ENCODE measurements at places on chromosomes 11 and 22. TPM values are rescaled to one million over a fixed set of nuclear protein-coding genes. Genes with fewer than 3 reads are reported as not detected.

GAS2 gene
- total RNA-seq = 2.5 TPM

ALDH3B2 gene
- 0.73 TPM for total RNA-seq

C11orf91 gene
- not detected for total RNA-seq

KCNJ4 gene
- total RNA-seq = not detected

ZNHIT2 gene
- total RNA-seq = 9.7 TPM

HTR3B gene
- not detected for total RNA-seq

LMNTD2 gene
- total RNA-seq = 13.6 TPM

KDM4D gene
- 0.55 TPM for total RNA-seq

F2 gene
- not detected for total RNA-seq

KRTAP5-7 gene
- 0.73 TPM for total RNA-seq

CARD16 gene
- total RNA-seq = 34.3 TPM

CASP1 gene
- total RNA-seq = 41.8 TPM

JAML gene
- total RNA-seq = 4.9 TPM

FANCF gene
- 13.3 TPM for total RNA-seq

EML3 gene
- 45.4 TPM for total RNA-seq

OR5B21 gene
- total RNA-seq = not detected

CNGA4 gene
- total RNA-seq = not detected

DNAJB7 gene
- total RNA-seq = 0.21 TPM

OR52J3 gene
- total RNA-seq = not detected

FOLH1 gene
- total RNA-seq = 0.46 TPM

OR5P2 gene
- total RNA-seq = not detected

TOP3B gene
- 25.3 TPM for total RNA-seq

TSGA10IP gene
- total RNA-seq = not detected

OR2AT4 gene
- not detected for total RNA-seq

PICALM gene
- 130 TPM for total RNA-seq

ZNF215 gene
- total RNA-seq = 3.8 TPM

SULT4A1 gene
- total RNA-seq = 0.28 TPM

TIMP3 gene
- total RNA-seq = 31.5 TPM

TESMIN gene
- 11.0 TPM for total RNA-seq

OR52I1 gene
- not detected for total RNA-seq

TMA7B gene
- total RNA-seq = not detected

IGLL1 gene
- total RNA-seq = not detected

POU2AF3 gene
- total RNA-seq = 6.0 TPM

CSF2RB gene
- 2.9 TPM for total RNA-seq

FOLR3 gene
- total RNA-seq = not detected

MS4A2 gene
- total RNA-seq = 2.9 TPM

NCR3LG1 gene
- total RNA-seq = 16.5 TPM

MN1 gene
- total RNA-seq = 2.3 TPM

NEFH gene
- total RNA-seq = 0.34 TPM

LZTR1 gene
- 50.4 TPM for total RNA-seq

THY1 gene
- 6.4 TPM for total RNA-seq

SMCO4 gene
- total RNA-seq = 56.8 TPM

TRIM29 gene
- 8.6 TPM for total RNA-seq

C11orf52 gene
- total RNA-seq = 10.1 TPM

ASRGL1 gene
- total RNA-seq = 18.1 TPM

SESN3 gene
- 9.2 TPM for total RNA-seq

IRAG1 gene
- total RNA-seq = 7.7 TPM

APOA4 gene
- total RNA-seq = not detected
